ENCODE measurements at places on chromosomes 2 and 18.

- DNase-seq = no peak
Measured at GRCh38 chr2:191625016-191625415, 52.9 kb upstream of the NABP1 start.

GRCh38 chr2:150292807-150293206, 194.7 kb downstream of the RND3 start:
- no peak for DNase-seq

- no peak for DNase-seq
Measured at GRCh38 chr2:151853070-151853758, 25.0 kb upstream of the ARL5A start.

DNA sequence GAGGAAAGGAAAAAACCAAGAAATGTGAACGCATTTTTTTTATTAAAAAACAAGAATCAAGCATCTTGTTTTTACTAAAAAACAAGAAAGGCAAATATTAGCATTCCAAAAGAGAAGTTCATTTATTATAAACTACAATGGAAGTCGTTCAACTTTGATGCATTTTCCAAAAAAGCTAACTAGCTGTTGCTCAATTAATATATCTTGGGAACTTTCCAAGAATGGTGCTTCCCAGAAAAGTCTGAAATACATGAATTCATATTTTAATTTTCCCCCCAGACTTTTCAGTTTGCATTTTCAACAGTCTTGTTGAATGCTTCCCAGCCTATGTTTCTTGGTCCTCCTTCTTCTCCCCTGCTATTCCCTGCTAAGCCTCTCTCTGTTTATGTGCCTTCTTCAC, 7.5 kb upstream of the RND3 start:
- no peak for DNase-seq

DNA sequence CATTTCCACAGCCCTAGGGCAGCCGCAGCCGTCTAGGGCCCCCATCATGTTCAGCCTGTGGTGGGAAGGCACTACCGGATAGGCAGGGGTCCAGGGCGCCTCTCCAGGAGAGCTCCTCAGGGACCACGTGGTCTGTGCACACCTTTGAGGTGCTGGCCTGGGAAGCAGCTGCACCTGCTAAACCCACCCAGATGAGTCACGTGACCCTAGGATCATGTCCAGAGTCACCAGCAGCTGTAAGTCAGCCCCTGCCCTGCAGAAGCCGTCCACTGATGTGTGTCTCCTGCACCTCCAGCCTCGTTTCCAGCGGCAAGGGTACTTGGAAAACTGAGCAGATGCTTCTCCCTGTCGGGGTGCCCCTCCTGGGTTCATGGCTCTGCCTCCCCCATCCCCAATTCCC, 682.6 kb upstream of the SALL3 start:
- DNase-seq = no peak

- no peak for DNase-seq
Measured at GRCh38 chr2:116545286-116546068, 1269.0 kb upstream of the DDX18 start.

GRCh38 chr2:25980076-25980887, 2.0 kb downstream of the KIF3C start:
- DNase-seq = no peak
